ENCODE measurements at places on chromosomes 4 and X.

DNA sequence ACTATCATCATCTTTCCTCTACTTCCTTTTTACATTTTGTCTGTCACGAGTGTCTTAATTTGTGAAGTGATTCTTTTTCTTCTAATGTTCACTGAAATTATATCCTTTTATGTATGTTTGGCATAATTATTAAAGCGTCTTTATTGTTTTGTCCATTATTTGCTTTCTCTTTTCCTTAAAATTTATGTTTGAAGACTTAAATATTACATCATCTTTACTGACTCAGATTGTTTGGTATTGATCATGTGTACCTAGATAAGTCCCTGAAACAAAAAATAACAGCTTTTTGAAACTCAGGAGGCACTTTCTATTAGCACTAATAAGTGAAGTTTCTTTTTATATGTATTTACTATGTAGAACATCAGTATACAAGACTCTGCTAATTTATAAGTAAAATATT, 120.1 kb downstream of the RAP1GDS1 start:
- DNase-seq = no peak

DNA sequence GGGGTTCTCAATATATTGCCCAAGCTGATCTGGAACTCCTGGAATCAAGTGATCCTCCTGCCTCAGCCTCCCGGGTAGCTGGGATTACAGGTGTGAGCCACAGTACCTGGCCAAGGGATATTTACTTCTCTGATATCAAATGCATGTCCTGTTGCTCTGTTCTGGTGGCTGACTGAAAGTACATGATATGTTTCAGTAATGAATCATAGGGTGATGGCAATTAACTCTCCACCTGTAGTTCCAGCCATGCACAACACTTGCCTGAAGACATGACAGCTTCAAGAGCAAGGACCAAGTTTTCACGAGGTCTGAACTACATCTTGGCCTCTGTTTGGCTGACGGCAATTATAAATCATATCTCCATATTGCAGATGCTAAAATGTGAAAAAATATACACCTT, 9.1 kb downstream of the ZCCHC4 start:
- DNase-seq = no peak

DNA sequence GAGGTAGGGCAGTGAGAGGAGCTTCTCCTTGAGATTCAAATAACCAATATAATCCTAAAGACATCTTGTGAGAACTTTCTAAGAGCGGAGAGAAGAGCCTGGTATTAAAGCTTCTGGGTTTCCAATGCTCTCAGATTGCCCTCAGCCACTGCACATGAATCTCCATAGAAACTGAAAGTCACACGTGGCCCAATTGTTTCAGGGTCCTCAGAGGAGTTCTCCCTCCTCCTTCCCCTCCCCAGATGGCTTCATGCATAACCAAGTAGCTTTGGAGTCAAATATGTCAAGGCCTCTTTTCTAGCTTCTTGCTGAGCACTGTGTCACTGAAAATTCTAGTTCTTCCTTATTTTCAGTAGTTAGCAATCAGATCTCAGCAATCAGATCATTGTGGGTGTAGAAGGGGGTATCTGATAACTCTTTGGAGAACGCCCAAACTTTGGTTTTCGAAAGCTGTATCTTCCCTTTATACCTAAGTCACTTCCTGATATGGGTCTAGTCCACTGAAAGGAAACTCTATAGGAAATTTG, 2.2 kb downstream of the BTK start:
- no peak for DNase-seq

DNA sequence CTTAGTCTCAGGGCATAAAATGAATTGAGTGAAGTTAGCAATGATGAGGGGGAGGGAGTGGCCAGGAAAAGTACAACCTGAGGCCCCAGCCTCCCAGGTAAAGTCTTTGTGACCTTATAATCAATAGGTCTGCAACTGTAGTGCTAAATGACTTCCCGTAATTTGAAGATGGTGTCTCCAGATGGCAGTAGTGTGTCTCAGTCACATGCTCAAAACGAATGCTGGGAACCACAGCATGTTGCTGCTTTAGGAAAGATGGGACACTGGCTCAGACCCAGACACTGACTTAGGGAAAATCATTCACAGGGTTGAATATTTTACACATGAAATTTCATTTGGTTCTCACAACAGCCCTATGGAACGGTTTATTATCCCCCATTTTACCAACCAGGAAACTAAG, 10.3 kb downstream of the SRPX2 start:
- no peak for DNase-seq

DNA sequence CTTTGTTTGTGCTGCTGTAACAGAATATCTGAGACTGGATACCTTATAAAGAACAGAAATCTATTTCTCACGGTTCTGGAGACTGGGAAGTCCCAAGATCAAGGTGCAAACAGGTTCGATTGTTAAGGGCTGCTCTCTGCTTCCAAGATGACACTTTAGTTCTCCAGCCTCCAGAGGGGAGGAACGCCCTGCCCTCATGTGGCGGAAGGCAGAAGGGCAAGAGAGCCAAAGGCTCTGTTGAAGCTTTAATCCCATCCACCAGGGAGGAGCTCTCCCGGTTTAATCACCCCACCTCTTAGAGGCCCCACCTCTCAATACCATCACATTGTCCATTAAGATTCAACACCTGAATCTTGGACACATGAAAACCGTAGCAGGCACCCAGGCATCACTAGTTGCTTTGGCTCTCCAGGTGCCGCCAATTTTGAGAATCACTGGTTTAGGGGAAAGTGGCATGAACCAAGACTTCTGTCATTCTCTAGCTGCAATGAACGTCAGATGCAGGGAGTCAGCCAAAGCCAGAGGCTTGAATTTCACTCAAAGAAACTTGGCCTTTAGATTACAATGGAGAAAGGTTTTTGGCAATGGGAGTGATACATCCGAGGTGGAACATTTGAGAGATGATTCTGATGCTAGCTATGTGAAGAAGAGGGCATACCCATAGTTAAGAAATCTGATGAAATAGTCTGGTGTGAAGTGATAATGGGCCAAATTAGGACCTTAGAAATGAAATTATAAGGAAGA, 15.7 kb downstream of the FHL1 start:
- DNase-seq = no peak

DNA sequence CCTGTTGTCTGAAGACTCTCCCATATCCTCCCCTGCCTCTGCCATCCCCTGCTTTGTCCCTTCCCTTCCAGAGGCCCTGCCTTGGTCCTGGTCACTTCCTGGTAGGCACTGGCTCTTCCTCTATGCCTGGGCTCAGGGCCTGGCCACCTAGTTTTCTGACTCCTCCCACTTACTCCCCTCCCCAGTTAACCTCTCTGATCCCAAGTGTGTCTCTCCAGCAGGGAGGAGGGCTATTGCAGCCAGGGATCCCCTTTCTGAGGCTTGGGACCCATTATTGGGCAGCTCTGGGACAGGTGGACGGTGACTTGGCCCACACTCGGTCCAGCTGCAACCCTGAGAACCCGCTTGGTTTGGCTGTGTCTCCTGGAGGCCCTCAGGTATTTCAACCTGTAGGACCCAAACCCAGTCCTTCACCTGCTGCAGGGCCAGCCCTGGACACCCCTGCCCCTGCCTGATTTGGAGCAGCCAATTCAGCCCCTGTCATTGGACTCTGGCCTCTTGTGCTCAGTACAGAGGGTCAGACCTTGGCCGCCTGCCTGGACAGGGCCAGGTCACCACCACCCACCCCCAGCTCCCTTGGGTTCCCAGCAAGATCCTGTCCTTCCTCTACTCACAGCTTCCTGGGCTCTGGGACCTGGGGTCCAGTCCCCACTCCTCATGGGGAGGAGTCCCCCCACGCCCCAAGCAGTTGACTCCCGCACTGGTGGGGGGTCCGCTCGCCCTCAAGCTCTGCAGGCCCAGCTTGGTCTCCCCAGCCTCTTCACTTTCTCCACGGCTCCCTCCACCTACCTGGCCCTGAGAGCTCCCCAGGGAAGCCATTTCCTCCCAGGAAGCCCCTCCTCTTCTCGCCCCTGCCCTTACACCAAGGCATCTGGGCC, 1.1 kb upstream of the SH3BP2 start:
- DNase-seq = no peak

- no peak for DNase-seq
Observed at GRCh38 chr4:87865288-87865687, 32.5 kb downstream of the MEPE start.

DNA sequence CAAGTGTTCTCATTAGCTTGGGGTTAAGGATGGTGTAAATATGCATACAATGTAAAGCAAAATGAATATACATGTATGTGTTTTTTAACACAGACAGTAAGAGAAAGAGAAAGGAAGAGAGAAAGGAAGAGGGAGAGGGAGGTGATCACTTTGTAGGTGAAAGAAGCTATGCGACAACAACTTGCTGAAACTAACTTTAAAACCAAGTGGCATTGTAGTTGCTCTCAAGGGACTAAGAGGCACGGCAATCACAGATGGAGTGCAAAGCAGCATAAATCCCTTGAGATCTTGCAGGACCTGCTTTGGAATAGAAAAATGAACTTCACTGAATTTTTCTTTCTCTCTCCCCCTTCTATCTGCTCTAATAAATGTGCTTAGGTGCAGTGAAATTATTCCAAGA, 1665.0 kb upstream of the TENM3 start:
- DNase-seq = no peak

DNA sequence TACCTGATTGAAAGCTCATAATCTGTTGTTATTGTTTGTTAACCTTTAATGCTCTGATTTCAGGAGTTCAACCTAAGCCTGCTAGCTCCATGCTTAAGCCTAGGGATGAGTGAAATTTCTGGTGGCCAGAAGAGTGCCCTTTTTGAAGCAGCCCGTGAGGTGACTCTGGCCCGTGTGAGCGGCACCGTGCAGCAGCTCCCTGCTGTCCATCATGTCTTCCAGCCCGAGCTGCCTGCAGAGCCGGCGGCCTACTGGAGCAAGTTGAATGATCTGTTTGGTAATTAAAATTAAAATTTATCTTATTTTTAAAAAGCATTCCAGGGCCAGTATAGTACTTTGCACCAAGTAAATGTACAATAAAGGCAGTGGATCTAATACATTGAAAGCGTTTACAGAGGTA, 37.1 kb upstream of the MSANTD1 start:
- no peak for DNase-seq

DNA sequence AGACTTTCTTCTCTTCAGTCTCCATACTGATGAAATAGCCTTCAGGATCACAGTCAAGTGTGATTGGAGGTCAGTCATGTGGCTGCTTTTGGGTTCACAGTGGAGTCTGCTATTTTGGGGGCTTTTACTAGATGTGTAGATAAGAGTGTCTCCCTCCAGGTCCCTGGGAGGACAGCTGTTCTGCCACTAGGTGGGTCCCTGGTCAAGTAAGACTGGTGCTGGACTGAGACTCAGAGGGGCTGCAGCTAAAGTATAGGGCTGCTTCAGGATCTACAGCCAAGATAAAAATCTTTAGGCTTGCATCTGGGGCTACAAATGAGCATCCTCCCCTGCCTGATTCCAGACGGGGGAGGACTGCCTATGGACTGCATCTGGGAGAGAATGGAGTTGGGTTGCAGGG, 200.7 kb upstream of the ANKRD50 start:
- no peak for DNase-seq

DNA sequence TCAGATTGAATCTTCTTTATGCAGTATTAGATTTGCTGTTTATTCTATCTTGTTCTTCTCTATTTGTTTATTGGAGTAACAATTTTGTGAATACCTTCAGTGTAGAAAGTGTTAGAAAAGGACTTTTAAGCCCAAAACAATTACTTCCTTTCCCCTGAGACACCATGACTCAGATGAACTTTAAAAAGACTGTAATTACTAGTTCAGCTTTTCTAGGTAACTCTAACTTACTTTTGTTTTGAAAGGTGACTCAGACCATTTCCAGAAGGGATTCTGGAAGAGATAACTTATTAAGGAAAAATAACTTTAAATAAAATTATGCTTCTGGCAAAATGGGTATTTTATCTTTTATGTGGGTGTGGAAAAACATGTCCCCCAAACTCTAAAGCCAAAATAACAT, 561.5 kb upstream of the PCDH10 start:
- DNase-seq = no peak

GRCh38 chrX:3815896-3816664, 102.6 kb upstream of the PRKX start:
- DNase-seq = peak; percentile 2

DNA sequence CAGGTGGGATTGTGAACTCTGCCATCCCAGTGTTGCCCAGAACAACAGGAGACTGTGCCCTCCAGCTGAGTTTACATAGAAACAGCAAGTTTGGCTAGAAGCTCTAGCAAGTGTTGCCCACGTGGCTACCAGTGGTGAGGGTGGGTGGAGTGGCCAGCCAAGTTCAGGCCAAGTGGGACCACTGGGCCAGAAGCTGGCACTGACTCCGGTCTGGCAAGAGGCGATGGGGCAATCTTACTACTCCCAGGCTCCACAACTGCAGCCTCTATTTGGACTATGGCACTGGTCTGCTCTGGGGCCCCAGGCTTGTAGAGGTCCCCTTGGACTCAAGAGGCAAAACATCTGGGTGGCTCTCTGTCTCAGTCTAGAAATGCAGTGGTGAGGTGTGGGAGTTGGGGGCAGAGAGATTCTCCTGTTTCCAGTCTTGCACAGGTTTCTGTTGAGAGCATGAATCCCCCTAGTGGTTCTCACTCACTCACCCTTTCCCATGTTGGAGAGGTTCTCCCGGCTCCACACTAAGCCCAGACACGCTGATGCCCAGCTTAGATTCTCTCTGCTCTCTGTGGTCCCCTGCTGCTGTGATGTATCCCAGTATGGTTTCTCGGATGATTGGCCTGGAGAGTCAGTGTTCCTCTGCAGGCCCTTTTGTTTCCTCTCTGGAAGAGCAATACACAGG, 615.3 kb downstream of the PDHA2 start:
- no peak for DNase-seq

GRCh38 chrX:21747558-21747957, 10.4 kb downstream of the SMPX start:
- DNase-seq = no peak

DNA sequence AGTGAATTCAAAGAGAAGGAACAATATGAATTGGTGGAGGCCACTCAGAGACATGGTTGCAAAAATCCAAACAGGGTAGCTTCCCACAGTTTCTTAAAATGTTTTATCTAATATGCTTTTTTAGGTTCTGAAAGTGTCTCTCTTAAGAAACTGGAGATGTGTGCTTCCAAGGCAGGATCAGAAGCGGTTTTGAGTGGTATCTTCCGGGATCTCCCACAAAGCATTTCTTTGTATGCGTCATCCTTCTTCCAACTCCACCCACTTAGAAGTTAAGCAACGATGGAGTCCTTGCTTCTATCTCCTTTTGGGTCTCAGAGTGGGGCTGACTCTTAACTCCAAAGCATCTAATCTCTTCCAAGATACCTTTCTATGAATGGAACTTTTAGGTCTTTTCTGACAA, 196.7 kb downstream of the MID1 start:
- DNase-seq = no peak

DNA sequence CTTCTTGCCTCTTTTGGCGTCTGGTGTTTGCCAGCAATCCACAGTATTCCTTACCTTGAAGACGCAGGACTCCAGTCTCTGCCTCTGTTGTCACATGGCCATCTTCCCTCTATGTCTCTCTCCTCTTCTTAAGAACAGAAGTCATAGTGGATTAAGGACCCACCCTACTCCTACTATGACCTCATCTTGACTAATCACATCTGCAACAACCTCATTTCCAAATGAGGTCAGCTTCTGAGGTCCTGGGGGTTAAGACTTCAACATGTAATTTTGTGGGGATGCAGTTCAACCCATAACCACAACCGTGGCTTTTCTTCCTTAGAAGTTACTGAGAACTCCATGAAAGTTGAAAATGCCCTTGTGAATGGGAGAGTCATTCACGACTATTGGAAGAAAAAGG, 23.3 kb downstream of the TLR8 start:
- DNase-seq = no peak

GRCh38 chr4:170091069-170091696, 1.4 kb upstream of the AADAT start:
- DNase-seq = no peak

- DNase-seq = no peak
Observed at GRCh38 chrX:50963842-50964241, 53.3 kb downstream of the BMP15 start.

- no peak for DNase-seq
Observed at GRCh38 chr4:80221161-80221560, 23.9 kb downstream of the PRDM8 start.
